D721Med (cell line): ENCODE measurements at places on chromosomes 5 and 9.

GRCh38 chr5:1086871-1087270 lies 25.0 kb downstream of the SLC12A7 start:
- no peak for DNase-seq

GRCh38 chr5:95220381-95220780 lies 64.5 kb downstream of the MCTP1 start:
- DNase-seq = no peak

GRCh38 chr5:1336749-1337488 lies 8.0 kb downstream of the CLPTM1L start:
- DNase-seq = no peak

- no peak for DNase-seq
Observed at GRCh38 chr9:125679597-125680189, 27.3 kb downstream of the MAPKAP1 start.

GRCh38 chr9:137807721-137808703 lies 69.6 kb upstream of the CACNA1B start:
- no peak for DNase-seq
